ENCODE measurements at places on chromosomes 1 and 21. TPM values are rescaled to one million over a fixed set of nuclear protein-coding genes. Genes with fewer than 3 reads are reported as not detected.

AK5 gene
- total RNA-seq = 13.3 TPM

SLC9C2 gene
- not detected for total RNA-seq

S100A11 gene
- total RNA-seq = 17.1 TPM

DDR2 gene
- 2.1 TPM for total RNA-seq
